Stimulated activated CD8-positive, alpha-beta memory T cell treated with anti-CD3 and anti-CD28 coated beads, Interleukin-7, amount 100 ng/mL, for 1 hour (primary cell): ENCODE measurements at places on chromosomes 5 and 9.

GRCh38 chr9:131469951-131470350 lies 32.8 kb upstream of the POMT1 start:
- no peak for DNase-seq

DNA sequence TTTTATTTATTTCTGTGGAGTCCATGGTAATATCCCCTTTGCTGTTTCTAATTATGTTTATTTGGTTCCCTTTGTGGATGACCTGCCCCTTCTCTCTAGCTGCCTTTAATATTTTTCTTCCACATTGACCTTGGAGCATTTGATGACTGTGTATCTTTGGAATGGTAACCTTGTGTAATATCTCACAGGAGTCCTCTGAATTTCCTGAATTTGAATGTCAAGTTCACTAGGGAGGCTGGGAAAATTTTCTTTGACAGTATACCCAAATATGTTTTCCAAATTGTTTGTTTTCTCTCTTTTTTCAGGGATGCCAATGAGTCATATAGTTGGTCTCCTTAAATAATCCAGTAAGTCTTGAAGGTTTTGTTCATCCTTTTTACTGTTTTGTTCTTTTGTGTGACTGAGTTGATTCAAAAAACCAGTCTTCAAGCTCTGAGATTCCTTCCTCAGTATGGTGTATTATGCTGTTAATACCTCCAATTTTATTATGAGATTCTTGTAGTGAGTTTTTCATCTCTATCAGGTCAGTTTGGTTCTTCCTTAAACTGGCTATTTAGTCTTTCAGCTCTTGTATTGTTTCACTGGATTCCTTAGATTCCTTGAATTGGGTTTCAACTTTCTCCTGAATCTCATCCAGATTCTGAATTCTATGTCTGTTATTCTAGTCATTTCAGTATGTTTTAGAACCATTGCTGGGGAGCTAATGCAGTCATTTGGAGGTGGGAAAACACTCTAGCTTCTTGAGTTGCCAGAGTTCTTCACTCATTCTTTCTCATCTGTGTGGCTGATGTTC lies 349.0 kb upstream of the TARS1 start:
- DNase-seq = no peak

DNA sequence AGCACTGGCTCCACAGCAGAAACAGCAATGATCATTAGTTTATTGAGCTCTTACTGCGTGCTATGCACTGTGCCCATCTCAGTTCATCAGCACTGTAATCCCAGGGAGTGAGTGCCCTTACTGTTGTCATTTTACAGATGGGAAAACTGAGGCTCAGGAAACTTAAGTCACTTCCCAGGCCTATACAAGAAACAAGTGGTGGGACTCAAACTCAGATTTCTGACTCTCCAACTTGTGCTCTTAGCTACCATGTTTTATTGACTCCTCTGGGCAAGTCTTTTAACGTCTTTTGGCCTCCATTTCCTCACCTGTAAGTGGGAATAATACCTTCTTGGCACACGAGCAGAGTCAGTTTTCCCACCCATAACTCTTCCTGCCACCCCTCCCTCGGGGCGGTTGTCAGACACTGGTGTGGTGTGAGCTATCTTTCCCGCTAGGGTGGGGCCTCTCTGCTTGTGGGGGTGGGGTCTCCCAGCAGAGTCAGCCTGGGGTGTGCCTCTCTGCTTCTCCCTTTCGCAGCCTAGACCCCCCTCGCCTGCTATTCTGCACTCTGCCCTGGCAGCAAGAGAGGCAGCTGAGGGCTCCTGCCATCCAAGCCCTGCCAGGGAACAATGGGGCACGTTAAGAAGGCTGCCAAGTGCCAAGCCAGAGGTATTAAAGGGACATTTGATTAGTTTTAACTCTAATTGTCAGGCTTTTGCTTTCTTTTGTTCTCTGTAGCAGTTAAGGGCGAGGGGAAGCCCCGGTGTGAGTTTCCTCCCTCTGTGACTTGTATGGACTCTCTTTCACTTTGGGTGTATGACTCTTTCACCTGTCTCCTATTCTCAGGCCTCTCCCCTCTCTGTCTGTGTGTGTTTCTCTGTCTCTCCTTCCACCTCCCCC lies 12.1 kb downstream of the GALNT10 start:
- DNase-seq = no peak

DNA sequence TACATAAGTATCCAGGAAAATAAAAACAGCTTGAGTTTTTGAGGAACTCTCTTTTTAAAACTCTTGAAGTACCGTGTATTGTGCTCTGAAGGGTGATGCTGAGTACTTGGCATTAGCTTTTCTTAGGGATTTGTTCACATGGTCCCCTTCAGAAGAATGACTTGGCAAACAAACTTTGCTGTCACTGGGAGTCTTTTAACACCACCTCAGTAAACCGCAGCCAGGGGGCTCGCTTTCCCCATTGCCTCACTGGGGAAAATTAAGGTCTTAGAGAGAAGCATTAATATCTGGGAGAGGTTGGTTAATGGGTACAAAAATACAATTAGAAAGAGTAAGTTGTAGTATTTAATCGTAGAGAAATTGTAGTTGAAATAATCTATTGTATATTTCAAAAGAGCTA lies 105.9 kb upstream of the DAP start:
- no peak for DNase-seq

DNA sequence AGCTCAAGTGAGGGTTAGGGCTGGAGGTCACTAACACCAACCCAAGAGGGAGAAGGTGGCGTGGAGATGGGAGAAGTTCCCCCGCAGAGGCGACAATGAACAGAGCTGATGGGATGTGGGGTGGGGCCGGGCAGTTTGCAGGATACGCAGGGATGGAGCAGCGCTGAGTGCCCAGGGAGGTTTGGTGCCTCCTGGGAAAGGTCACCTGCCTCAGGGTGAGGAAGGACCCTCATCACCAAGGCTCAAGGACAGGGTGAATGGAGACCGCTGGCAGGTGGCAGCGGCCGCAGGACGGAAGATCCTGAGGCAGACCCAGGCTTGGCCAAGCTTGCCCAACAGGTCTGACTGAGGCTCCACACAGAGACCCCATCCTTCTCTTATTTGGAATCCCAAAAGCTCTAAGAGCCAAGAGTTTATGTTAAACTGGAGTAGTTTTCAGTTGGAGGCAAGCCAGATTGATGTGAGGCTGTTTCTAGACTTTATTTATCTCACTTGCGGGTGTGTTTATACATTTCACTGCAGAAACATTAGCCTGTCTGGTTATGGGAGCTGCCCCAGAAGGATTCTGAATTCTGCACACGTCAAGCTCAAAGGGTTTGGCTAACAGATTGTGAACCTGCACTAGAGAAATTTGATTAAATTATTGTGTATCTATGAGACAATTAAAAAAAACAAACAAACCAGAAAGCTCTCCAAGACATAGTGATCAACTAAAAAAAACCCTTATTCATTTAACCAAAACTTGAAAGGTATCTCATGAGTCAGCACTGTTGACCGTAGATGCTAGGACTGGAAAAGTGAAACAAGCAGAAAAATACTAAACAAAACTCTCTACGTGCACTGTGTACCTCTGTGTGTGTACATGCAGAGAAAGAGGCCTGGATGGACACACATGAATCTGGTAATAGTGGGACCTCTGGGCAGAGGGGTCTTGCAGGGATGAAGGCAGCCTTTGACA lies 146.2 kb upstream of the PHYKPL start:
- no peak for DNase-seq

GRCh38 chr9:114972510-114973136 lies 42.2 kb upstream of the TNFSF8 start:
- DNase-seq = no peak

DNA sequence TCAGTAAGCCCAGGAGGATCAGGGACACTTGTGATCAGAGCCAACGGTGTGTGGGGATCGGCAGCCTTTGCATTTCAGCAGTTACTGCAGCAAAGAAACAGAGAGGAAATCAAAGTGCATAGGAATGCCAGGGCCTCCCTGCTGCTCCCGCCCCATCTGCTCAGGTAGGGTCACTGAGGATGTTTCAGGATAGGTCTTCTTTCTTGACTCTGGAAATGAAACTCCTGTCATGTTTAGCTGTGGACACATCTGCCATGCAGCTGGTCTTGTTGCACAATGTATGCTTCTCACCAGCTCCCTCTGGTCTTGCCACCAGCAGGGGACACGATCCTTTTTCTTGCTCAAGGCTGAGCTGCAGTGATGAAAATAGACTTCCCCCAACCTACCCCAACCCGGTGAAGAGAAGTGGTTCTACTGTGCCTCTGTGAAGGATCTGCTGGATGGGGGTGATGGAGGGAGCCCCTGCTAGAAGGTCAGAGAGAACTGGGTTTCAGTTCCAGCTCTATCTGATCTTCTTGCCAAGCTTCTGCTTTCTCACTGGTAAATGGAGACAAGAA lies 185.2 kb upstream of the KLF4 start:
- DNase-seq = no peak

- no peak for DNase-seq
Observed at GRCh38 chr9:38194870-38195269, 125.8 kb upstream of the SHB start.

DNA sequence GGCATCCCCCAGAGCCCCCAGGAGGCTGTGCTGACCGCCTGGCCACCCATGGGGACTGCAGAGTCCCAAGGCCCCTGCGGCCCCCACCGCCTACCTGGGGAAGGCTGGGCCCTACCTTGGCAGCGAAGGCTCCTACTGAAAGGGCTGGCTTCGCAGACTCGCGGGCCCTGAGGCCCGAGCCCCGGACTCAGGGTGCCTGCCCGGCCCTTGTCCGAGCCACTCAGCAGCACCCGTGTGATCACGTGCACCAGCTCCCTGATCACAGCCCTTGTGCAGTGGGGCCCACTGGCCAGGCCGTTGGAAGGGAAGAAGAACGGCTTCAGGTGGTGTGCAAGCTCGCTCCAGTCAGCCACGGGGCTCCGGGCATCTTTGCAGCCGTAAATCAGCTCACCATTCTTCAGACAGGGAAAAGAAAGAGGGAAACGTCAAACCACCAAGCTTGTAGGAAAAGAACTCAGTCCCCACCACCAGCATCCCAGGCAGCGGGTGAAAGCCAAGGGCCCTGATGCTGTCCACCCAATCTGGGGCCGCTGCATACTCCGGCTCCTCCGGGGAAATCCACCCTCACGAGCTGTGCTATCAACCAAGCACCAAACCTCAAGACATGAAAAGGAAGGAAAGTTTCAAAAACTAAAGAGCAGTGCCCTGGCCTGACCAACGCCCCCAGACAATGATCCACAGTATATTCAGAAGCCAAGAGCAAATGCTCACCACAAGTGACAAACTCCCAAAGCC lies 31.9 kb downstream of the IPPK start:
- DNase-seq = no peak

GRCh38 chr5:131296213-131296672 lies 32.4 kb downstream of the CDC42SE2 start:
- DNase-seq = no peak

DNA sequence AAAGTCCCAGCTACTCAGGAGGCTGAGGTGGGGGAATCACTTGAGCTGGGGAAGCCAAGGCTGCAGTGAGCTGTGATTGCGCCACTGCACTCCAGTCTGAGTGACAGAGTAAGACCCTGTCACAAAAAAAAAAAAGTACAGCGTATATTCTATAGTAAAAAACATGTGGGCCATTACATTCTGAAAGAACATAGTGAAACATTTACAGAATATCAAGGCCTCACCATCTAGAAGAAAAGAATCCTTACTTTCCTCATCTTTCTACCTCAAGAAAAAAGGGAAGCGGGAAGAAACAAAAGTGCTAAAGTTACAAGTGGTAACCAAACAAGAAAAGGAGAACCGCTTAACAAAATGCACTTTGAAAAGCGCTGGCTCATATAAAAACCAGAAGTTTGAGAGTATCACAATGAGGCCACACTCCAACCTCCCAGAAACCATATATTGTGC lies 5.7 kb upstream of the SYK start:
- no peak for DNase-seq

- no peak for DNase-seq
Observed at GRCh38 chr9:109537288-109537687, 39.2 kb upstream of the PTPN3 start.

GRCh38 chr9:13292782-13293181 lies 13.3 kb upstream of the MPDZ start:
- DNase-seq = no peak

DNA sequence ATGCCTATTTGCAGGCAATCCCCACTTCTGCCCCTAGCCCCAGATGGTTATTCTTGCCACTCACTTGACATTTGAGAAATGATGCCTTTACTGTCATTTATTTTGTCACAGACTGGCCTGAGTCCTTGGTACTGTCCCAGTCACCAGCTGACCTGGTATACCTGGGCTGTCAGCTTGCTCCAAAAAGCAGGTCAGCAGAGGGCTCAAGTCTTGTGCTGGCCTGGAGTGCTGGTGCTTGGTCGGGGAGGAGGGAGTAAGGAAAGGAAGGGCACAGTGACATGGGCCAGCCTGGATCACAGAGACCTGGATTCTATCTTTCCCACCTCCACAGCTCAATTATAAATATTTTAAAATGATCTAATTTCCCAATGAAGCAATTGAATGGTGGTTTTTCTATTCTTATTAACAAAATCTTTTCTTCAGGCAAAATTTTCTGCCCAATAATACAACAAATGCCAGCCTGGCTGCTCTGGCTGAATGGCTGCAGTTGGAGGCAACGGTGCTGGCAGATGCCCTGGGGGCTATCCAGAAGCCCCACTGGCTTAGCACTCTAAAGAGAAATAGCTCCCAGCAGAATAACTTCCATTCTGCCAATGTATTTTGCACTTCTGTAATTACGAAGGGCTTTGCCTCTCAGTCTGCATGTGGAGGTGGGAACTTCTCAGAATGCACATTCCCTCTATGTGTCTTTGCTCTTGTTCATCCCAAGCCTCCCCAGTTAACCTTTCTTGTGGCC lies 160.6 kb downstream of the GADD45G start:
- DNase-seq = no peak

DNA sequence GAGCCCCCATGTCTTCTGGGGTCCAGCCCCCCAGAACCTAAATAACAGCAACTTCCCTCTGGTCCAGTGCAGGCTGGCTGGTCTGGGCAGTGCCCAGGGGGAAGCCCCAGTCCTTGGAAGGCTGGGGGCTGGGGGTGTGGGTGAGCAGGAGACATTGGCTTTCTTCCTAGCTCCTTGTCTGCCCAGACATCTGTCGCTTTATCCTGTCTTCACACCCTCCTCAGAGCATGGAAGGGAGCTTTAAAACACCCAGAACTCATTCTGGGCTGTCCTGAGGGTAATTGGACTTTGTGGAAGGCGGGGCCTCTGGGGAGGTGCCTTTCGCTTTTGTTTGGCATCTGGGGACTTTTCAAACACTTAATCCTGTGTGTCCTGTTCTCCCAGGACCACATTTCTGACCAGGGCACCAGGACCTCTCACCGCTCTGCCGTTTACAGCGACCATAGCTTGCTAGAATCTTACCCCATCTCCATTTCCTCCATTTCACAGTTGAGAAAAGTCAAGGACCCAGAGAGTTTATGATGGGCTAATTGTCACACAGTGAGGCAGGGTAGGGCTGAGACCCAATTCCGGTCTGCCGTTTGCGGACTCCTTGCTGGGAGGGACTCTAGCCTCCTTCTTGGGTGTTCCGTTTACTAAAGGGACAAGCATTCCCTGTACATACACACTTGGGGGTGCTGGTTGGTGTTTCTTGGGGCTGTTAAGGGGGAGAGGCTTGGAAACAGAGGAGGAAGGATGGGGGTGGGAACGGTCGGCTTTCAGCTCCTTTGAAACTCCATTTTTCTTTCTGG lies 1.1 kb downstream of the GSN start:
- DNase-seq = no peak
